B cell (primary cell): ENCODE measurements at places on chromosomes 7 and 10. TPM values are rescaled to one million over a fixed set of nuclear protein-coding genes. Genes with fewer than 3 reads are reported as not detected.

- H3K36me3 ChIP-seq = no peaks in the 10 kb centered on the region
- peak; percentile 80 for DNase-seq
- peak overlapping the region; percentile 83 for H3K4me3 ChIP-seq
- H3K27ac ChIP-seq = peak overlapping the region; percentile 48
Measured at GRCh38 chr7:39624442-39624807, 1.1 kb downstream of the RALA start.

The CFAP69 gene
- 0.15 and 0.29 TPM in 2 replicates for total RNA-seq

- H3K27me3 ChIP-seq = no peaks in the 10 kb centered on the region
- H3K4me1 ChIP-seq = peaks cover 5% of the 10 kb centered on the region
- peak overlapping the region; percentile 85 for H3K27ac ChIP-seq
- no peak for DNase-seq
Measured at GRCh38 chr7:158856883-158857668, 718 bp downstream of the DYNC2I1 start.

GRCh38 chr7:156368053-156368843, 272.3 kb upstream of the RNF32 start:
- DNase-seq = no peak
- no peaks in the 10 kb centered on the region for H3K36me3 ChIP-seq
- H3K27me3 ChIP-seq = no peaks in the 10 kb centered on the region
- no peak overlapping the region for H3K4me3 ChIP-seq

The SUN3 gene
- not detected in 2 replicates for total RNA-seq

DNA sequence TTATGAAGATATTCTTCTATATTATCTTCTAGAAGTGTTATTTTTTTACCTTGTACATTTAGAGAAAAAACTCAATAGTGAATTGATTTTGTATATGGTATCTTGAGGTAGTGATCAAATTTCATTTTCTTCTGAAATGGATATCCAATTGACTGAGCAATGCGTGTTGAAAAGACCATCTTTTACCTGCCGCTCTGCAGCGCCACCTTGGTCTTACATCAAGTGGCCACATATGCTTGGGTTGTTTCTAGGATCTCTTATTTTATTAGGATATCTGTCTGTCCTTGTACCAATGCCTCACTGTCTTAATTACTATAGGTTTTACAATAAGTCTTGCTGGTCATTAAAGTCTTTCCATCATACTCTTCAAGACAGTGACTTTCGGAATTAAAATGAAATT, 53.0 kb downstream of the CUL2 start:
- no peak for DNase-seq
- no peak overlapping the region for H3K27ac ChIP-seq
- H3K4me3 ChIP-seq = no peak overlapping the region
- no peaks in the 10 kb centered on the region for H3K27me3 ChIP-seq
- H3K4me1 ChIP-seq = no peaks in the 10 kb centered on the region
- peaks cover 16% of the 10 kb centered on the region for H3K36me3 ChIP-seq

DNA sequence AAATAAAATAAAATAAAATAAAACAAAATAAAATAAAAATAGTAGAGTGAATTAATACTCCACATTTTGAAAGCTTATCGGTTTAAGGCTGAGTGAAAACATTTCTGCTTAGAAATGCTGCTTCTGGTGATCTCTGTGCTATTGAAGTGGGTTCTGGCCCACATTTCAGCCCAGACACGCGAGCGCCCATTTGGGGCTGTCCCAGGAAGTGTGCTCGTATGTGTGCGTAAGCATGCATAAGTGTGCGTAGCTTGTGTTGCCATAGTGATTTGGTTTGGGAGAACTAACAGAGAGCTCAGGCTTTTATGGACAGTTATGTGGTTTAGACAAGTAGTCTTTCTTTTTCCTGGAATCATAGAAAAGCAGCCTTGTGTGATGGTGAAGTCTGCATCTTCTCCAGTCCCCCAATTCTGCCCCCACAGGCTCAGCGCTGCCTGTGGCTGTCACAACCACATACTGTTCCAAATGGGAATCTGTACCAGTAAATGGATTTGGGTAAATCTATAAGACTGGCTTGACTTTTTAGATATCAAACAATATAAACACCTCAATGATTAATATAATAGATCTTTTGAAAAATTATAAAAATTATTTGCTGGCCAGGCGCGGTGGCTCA, 29.8 kb upstream of the PURB start:
- no peak overlapping the region for H3K4me3 ChIP-seq
- no peaks in the 10 kb centered on the region for H3K36me3 ChIP-seq
- peaks cover 12% of the 10 kb centered on the region for H3K4me1 ChIP-seq
- no peak overlapping the region for H3K27ac ChIP-seq
- H3K27me3 ChIP-seq = no peaks in the 10 kb centered on the region

DNA sequence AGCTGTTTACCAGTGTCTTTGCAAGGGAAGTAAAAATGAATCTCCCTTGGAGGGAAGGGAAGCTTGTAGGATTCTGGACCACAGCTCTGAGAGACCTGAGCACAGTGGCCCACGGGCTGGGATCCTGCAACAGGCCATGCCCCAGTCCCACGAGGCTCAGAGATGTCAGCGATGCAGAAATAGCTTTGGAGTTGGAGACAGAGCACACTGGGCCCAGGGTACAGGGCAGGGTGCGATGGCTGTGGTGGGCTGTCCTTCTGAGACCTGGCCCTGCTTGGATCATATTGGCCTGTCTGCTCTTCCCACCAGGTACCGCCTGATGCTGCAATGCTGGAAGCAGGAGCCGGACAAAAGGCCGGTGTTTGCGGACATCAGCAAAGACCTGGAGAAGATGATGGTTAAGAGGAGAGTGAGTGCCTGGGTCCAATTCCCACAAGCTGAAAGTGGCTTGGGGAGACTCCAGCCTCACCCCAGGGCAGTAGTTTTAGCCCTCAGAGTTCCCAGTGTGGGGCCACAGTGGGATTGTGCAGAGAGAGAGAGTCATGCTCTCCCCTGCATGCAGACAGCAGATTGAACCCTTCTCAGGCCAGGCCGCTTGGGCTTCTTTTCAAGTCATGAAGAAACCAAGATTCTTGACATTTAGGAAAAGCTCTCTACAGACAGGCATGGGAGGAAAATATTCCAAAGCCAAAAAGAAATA, 13.5 kb upstream of the CSGALNACT2 start:
- H3K4me1 ChIP-seq = peaks cover 57% of the 10 kb centered on the region
- no peak overlapping the region for H3K4me3 ChIP-seq
- no peak overlapping the region for H3K27ac ChIP-seq
- no peaks in the 10 kb centered on the region for H3K36me3 ChIP-seq
- no peaks in the 10 kb centered on the region for H3K27me3 ChIP-seq

DNA sequence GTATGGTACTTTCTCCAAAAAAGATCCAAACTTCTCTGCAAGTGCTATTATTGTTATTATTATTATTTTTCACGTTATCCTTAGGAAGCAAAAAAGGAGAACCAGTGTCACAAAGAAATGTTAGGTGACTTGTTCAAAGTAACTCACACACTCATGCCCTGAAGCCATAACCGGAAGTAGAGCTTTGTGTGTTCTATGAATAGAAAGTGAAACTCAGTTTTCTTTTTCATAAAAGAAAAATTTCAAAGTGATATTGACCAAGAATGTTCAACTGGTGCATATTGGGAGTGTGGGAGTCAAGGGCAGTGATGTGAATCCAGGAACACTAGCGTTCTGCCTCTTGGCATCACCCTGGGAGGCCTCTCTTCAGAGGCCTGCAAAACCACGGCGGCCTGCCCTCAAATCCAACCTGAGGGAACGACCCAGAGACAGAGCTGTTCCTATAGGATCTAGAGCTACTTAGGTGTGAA, 106.1 kb downstream of the PRKCQ start:
- H3K4me3 ChIP-seq = peak overlapping the region; percentile 41
- DNase-seq = peak; percentile 59
- no peaks in the 10 kb centered on the region for H3K27me3 ChIP-seq
- H3K4me1 ChIP-seq = peaks cover 15% of the 10 kb centered on the region

GRCh38 chr7:152664636-152665035, 11.3 kb downstream of the XRCC2 start:
- no peak for DNase-seq
- H3K4me1 ChIP-seq = no peaks in the 10 kb centered on the region
- no peaks in the 10 kb centered on the region for H3K27me3 ChIP-seq
- H3K36me3 ChIP-seq = no peaks in the 10 kb centered on the region
- no peak overlapping the region for H3K4me3 ChIP-seq

The CYP2C9 gene
- total RNA-seq = not detected in 2 replicates

DNA sequence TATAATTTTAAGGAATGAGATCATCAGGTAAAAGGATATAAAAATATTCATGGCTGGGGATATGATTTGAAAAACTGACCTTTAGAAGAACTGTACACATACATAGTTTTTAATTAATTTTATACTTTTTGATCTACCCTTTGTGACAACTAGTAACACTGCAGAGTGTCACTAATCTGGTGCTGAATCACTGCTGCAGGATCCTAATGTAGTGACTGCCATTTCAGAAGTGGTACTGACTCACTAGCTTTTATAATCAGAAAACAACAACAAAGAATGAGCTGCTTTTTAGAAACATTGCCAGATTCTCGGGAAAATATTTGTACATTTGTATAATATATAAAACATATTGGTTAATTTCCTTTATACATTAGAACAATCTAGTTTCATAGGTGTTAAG, 110.4 kb downstream of the HIPK2 start:
- no peak overlapping the region for H3K4me3 ChIP-seq
- no peak overlapping the region for H3K27ac ChIP-seq
- H3K27me3 ChIP-seq = no peaks in the 10 kb centered on the region
- H3K4me1 ChIP-seq = no peaks in the 10 kb centered on the region
- no peaks in the 10 kb centered on the region for H3K36me3 ChIP-seq
- DNase-seq = no peak

The HYAL4 gene
- not detected in 2 replicates for total RNA-seq

The SDK1 gene
- total RNA-seq = 0.66 and 2.0 TPM in 2 replicates

DNA sequence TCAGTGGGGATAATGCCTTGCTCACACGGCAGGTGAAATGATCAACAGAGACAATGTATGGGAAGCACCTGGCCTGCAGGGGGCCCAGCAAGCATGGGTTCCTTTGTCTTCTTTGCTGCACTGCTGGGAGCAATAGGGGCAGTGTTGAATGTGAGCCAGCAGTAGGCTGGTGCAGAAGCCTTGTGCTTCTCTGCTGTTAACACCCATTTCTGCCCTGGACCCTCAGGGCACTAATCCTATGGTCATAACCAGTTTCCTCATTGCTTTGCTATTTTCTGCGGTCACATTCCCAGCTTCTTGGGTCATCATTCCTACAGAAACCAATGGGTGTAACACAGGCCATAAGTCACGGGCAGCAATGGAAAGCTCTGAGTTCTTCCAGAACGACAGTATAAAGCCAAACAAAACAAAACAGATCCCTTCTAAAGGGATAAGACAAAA, 10.9 kb upstream of the LGI1 start:
- H3K36me3 ChIP-seq = no peaks in the 10 kb centered on the region
- H3K27me3 ChIP-seq = no peaks in the 10 kb centered on the region
- no peak overlapping the region for H3K4me3 ChIP-seq
- peaks cover 20% of the 10 kb centered on the region for H3K4me1 ChIP-seq
